Activated naive CD4-positive, alpha-beta T cell treated with Interleukin-2 at 50 U/mL for 16 hours (primary cell): ENCODE measurements at places on chromosomes 12 and 14.

GRCh38 chr12:68745904-68746571 is at the start of gene SLC35E3:
Gene SLC35E3, plus strand, starts transcription at chr12:68746176. Its CDS starts 202 bp downstream, at chr12:68746378.
- DNase-seq = peak; percentile 93

DNA sequence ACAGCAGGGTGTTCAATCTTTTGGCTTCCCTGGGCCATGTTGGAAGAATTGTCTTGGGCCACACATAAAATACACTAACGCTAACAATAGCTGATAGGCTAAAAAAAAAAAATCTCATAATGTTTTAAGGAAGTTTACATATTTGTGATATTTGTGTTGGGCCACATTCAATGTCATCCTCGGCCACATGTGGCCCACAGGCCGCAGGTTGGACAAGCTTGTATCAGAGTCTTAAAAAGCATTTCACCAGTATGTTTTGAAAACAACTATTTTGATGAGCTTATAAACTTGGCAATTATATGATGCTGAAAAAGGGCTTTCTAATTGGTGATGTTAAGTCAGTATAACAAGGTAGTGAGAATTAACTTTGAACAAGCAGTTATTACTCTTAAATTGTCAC is 78.9 kb downstream of the PIK3C2G start:
- no peak for DNase-seq

GRCh38 chr14:36553656-36554260 is 28.7 kb downstream of the NKX2-8 start:
- DNase-seq = no peak

- no peak for DNase-seq
Measured at GRCh38 chr14:100702590-100702989, 24.1 kb upstream of the DLK1 start.
